Caco-2 (cell line): ENCODE measurements at places on chromosomes 4 and X.

DNA sequence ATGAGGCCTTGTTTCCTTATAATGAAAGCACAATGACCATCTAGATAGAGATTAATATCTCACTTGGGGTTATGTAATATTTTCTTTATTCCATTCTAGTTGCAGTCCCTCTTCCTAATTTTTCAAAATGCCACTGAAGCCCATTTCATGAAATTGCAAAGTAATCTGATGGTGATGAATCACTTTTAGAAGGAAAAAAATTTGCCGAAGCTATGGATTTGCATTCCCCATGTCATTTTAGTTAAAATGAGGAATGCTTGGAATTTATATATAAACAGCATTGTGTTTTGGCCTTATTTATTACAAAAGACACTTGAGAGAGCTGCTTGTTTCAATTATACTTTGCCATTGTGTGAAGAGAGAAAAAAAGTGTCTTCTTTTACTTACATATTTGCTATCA lies 241.7 kb upstream of the TEX13A start:
- DNase-seq, result no peak

DNA sequence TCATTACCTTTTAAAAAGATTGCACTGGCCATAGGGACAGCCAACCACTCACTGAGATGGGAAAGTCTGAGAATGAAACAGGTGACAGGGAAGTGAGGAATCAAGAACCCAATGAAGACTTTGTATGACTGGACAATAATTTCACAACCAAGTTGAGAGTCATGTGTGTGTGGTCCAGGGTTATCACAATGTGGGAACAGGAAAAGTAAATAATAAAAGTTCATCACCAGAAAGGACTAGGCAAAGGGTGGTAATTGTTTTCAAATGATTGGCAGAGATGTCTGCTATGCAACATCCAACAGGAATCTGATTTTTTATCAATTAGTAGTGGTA lies 129.3 kb downstream of the AMELX start:
- DNase-seq, result no peak

GRCh38 chr4:151692821-151693673 lies 67.8 kb downstream of the GATB start:
- no peak for DNase-seq

- DNase-seq, result no peak
These were observed 975 bp downstream of the KCNE5 start for GRCh38 chrX:109623997-109624396.

DNA sequence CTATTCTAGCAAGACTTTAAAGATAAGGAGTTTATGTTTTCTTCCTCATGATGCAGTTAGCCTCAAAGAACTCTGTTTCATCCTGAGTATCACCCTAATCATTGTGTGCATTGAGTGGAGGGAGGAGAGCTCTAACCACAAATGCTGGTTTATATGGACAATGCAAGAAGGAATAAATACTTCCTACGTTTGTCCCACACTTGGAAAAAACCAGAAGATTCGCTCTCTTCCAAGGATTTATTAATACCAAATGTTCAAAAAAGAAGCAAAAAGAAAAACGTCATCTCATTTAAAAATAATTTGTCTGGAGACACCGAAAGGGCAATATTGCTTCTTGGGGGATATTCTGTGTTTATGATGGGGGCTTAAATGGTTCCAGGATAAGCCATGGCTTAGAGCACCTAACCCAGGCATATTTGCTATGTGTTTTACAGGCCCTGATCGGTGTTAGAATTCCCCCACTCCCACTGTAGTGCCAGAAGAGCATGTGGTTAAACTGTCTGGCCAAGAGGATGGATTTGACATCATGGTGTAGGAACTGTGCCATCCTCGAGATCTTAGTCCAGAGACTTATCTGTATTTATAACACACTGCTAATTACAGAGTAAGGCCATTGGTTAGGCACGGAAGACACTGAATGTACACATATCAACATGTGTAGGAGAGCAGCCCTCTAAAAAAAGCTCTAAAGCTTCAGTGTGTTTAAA lies 227.2 kb downstream of the ANK2 start:
- no peak for DNase-seq

GRCh38 chr4:152374153-152374552 lies 161.7 kb downstream of the FBXW7 start:
- no peak for DNase-seq

DNA sequence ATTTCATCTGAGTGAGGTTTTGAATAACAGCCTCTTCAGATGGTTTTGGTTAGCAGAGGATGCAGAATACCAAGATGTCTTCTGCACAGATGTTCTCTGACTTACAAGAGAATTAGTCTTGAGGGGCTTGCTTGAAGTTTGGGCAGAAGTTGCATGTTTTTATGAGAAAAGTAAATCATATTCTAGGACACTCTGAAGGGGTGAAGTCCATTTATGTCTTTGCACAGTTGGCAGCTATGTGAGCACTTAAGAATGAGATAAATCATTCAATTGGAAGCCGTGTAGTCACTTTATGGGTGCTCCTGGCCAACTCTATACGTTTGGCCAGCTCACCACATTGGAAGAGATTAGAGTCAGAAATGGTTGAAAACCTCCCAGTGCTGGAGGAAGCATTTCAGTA lies 252.7 kb upstream of the KCNIP4 start:
- DNase-seq, result no peak

GRCh38 chr4:153440475-153440874 lies 25.7 kb upstream of the TMEM131L start:
- no peak for DNase-seq

DNA sequence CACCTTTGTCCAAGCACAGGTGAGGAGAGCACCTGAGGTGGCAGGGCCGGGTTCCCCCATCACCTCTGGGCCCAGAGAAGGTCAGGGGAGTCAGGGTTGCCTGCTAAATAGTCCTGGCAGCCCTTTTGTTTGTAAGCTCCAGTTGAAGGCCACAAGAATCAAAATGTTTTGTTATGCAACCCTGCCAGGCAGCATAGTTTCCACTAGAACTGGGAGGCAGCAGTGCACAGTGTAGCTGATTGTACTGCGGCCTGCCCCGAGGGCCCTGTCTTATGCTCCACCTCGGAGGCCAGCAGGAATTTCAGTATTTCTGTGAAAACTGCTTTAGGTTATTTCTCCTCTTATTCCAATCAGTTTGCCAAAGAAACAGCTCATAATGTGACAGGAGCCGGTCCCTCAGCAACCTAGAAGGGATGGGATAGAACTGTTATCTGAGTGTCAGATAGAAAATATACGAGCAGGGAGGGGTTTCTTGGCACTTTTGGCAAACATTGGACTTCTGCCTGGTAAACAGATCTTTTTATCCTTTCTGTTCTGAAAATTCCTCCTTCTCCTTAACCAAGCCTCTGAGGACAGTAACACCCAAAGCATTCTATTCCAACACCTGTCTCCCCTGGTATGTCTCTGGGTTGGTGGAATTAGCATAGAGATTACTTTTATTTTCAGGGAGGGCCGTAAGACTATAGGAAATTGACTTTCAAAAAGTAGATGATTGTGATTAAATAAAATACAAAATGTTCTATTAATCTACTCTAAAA lies 93.6 kb downstream of the LNX1 start:
- DNase-seq, result no peak

DNA sequence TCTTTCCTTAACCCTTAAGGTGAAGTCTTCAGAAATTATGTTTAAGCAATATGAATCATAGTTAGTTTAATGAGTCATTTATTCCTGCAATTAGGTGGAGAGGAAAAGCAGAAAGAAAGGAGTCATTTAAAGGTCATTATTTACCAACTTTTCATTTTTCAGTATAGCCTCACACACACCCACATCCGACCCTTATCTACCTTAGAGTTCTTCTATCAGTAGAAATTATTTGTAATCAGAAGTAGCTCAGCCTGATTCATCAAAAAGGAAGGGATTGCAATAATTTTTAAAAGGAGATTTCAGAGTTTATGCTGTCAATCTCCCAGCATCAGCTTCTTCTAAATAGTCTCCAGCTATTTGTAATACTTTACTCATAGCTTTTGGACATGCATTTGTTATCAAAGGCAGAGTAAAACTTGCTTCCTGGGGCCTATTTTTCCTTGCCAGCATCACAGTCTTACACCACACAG lies 5.9 kb downstream of the ANXA10 start:
- no peak for DNase-seq

DNA sequence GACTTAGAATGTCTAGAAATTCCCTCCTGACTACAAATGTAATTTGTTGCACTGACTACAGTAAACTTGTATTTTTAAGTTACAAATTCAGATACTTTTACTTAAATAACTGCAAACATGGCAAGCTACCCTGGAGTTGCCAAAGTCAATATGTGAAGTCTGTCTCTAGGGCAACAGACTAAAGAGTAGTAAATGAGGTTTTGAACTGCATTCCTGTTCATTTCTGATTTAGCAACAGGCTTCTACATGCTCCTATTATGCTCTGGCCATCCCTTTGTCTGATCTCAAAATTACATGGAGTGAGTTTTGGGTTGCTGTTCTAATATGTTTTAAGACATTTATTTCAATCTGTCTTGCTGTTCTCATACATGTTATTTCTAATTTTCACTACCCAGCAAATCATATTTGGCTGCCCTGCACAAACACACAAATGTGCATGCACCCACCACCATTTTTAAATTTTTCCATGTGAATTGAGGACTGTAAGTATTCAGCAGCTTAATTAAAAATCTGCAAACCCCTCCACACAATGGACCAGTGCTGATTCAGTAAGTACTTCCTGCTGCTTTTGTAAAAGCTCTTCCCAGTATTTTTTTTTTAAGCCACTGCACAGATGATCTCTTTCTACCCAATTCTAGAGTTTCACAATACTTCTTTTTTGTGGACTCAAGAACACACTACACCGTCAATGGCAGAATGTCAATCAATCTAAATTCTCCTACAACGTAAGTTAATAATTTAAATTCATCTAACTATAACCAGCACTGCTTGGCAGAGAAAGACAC lies 26.7 kb downstream of the SH3RF1 start:
- DNase-seq, result no peak

DNA sequence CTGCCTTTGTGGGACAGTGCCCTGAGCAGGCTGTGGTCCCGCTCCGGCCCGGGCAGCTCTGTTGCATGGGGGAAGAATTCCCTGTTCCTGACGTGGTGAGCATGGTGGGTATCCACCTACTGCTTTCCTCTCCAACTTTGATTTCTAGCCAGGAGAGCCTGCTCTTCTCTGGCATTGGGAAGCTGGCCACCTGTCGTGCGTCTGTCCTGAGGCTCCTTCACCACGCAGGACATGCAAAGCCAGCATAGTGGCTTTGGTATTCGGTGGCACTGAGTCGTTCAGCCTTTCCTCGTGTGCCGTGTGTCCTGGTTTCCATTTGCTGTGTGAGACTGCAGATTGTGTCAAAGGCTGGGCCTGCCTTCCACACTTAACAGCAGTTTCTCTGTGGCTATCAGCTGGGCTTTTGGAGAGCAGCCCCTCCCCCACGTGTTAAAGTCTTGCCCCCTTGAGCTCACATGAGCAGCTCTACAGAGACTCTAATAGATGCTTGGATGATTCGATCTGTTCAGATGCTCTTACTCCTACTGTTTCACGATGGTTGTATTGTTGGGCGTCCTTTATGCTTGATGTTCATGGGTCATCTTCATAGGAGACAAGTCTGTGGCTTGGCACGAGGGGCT lies 46.3 kb upstream of the CLCN4 start:
- no peak for DNase-seq

GRCh38 chr4:168486912-168487281 lies 6.6 kb upstream of the DDX60L start:
- DNase-seq, result no peak

DNA sequence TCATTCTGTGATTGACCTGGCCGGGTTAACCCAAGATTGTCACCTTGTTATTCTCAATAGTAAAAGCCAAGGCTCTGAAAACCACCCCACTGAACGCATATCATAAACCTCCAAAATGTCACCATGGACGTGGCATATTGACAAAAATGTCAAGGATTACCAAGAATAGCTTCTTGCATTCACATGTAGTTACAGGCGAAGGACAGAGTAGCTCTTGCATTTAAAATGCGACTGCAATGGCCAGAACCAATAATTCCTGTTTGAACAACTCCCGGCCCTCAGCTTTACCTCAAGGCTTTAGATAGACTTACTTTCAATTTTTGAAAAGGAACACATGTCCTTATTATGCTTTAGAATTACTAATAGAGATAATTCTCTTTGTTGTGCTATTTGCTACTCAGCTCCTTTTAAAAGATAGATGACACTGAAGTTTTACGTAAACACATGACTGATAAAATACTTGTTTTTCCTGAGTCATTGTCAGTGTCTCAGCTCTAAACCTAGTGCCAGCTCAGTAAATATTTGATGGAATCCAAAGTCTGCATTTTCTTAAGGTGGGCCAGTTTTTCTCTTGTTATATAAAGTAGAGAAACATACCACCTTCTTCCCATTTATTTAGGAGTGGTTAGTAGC lies 66.3 kb downstream of the CLDN34 start:
- peak; percentile 16 for DNase-seq

DNA sequence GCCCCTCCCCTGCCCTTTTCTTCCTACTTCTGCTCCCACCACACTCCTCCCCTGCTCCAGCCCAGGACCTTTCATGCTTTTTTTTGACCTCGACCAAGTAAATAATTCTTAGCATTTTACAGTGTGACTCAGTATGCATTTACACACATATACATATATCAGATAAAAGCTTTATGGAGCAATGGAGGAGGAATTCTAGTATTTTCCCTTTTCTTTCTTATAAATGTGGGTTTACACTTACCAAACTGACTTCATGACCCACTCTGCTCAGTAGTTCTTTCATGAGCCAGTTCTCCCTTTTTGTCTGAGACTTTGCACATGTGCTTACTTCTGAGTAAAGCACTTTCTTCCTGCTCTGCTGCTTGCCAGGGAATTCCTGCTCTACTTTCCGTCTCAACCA lies 111.8 kb upstream of the H2AZ1 start:
- no peak for DNase-seq

DNA sequence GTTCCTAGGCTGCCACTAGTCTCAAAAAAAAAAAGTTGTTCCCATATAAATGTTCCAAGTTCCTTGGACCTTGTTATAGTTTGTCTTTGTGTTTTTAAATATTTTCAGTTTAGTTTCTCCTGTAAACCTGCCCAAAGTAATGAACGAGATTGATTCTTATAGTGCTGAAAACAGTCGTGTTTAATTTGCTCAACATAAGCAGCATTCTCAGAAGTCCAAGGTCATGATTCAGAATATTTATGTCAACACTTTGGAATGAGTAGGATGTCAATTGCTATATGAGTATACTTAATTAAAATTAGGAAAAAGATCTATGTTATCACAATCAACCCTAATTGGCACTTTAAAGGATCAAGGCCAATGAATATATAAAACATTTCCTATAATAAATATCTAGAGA lies 510.9 kb downstream of the PPP4R3C start:
- DNase-seq, result no peak

DNA sequence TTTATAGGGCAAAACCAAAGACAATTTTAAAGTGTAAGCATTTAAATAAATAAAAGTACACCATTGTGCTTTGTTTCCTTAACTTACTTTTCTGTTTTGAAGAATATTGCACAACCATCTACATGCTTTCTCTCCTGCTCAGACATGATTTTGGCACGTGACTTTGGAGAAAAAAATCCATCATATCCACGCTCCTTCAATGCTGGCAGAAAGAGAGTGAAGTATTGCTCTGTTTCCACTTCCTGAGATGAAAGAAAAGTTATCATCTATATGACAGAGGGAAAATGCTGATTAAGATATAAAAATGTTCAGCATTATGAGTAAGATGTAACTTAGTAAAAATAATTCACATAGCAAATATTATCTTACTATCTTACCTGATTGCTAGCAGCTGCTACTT lies 77.1 kb downstream of the CNOT6L start:
- DNase-seq, result no peak

- DNase-seq, result no peak
These were observed 234.7 kb upstream of the DIAPH2 start for GRCh38 chrX:96449896-96450295.
